ENCODE measurements at places on chromosomes 4 and X.

GRCh38 chr4:40992472-40993295 is 221.7 kb downstream of the APBB2 start:
- no peak for DNase-seq

- no peak for DNase-seq
Measured at GRCh38 chr4:3034231-3034630, 40.1 kb downstream of the HTT-AS start.

DNA sequence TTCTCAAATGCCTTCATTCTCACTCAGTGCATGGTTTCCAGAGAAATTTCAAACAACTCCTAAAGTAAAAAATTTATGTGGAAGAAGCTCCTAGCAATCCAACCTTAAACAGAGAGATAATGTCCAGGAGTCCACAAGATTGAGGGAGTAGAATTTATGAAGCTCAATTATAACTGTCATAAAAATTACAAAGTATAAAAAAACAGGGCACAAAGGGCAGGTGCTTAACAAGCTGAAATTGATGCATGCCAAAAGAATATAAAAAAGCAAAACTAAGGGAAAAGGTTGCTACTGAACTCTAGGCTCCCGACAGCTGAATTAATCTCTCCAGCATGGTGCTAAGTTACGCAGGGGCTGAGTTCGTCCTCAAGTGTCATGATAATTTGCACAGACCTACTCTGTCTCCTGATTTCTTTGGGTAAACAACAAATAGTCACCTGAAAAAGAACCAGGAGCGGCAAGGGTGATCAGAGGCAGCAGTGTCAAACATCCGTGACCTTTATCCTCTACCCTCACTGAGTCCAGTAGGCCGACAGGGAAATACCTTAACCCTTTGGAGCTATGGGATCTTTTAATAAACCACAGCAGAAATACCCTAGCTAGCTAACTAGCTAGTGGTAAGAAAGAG is 47.2 kb upstream of the RELL1 start:
- DNase-seq: no peak

- DNase-seq: no peak
Measured at GRCh38 chrX:19566359-19567222, 51.3 kb upstream of the MAP3K15 start.

DNA sequence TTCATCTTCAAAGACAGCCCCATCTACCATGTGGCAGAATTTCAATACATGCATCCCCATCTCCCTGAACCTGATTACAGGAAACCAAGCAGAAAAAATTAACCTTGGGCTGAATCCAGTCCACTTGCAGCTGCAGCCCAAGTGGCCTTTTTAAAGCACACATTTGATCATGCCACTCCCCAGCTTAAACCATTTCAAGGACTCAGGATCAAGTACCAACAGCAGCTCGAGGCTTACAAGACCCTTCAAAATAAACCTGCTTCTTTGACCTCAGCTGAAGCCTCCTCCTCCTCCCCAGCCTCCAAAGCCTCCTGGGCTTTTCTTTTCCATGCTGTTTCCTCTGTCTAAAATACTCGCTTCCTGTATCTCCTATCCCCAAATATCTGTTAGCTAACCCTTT is 50.7 kb upstream of the KIT start:
- no peak for DNase-seq

DNA sequence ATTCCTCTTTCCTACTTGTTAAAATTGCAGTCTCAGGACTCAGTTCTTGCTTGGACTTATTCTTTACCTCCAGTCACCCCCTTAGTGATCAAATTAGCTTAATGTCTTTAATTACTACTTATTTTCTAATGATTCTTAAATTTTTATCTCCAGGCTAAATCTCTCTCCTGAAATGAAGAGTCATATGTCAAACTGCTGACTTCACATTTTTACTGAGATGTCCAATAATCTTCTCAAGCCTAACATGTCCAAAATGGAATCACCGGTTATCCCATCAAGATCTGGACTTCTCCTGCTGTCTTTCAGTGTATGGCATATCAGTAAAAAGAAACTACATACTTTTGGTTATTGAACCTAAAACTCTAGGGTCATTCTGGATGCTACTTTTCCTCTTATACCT is 332.3 kb upstream of the HTR2C start:
- DNase-seq: no peak

DNA sequence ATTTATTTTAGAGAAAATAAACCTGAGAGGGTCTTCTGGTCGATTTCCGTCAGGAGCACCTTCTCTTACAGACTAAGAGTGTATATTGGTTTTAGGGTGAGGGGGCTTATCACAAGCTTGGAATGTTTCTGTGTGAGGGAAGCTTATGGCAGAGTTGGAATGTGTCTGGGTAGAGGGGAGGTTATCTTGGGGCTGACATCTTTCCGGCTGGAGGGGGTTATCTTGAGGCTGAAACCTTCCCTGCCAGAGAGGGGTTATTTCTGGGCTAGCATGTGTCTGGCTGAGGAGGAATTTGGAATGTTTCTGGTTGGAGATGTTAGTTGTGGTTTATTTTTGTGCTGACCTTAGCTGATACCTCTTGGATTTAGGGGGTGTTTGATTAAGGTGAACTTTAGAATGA is 1312.1 kb downstream of the ADGRL3 start:
- no peak for DNase-seq

DNA sequence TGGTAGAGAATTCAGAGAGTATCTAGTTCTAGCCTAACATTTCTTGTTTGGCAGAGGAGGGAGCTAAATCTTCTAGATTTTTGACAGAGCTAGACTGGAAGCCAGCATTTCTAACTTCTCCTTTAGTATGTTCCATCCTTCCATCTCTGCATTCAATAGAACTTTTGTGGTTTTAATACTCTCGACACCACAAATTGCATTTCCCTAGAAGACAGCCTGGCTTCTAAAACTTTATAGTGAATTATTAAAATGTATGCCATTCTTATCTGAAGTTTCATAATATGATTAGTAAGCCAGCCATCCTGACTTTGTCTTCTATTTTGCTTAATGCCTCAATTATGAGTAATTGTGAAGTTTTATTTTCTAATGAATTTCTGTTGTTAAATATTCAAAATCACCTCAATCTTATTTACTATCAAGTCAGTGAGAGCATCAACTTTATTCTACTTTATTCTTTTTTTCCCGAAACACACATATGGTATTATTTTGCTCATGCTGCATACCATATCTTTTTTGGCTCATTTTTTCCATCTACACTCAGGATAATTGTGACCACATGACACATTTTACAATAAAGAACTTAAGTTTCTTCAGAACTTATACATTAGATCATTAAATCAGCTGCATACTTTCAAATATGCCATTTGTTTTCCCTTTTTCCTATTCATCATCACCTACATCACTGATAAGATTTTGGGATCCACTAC is 30.2 kb downstream of the EDNRA start:
- no peak for DNase-seq

GRCh38 chr4:51842167-51842553 is 793 bp upstream of the DCUN1D4 start:
- DNase-seq: no peak

GRCh38 chr4:123323998-123324397 is 72.6 kb upstream of the SPRY1 start:
- no peak for DNase-seq

DNA sequence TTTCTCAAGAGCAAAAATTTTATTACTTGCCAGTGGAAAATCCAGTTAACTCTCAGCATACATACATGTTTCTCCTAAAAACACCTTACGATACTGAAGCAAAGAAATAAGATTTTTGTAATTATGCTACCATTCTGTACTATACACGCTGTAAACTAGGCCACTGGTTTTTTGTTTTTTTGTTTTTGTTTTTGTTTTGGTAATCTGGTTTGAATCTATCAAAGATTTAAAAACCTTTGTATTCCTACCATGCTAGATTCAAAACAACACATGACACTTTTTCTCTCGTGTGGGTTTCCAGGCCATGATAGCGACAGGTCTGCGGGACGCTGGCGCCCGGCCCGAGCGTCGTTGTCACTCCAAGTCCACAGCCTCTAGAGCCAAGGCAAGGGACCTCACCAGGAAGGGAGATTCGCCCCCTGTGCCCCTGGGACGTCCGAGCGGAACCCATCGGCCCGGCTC is 723 bp downstream of the TMEM192 start:
- no peak for DNase-seq

- DNase-seq: no peak
Measured at GRCh38 chr4:77344784-77345183, 187.8 kb downstream of the CCNG2 start.

DNA sequence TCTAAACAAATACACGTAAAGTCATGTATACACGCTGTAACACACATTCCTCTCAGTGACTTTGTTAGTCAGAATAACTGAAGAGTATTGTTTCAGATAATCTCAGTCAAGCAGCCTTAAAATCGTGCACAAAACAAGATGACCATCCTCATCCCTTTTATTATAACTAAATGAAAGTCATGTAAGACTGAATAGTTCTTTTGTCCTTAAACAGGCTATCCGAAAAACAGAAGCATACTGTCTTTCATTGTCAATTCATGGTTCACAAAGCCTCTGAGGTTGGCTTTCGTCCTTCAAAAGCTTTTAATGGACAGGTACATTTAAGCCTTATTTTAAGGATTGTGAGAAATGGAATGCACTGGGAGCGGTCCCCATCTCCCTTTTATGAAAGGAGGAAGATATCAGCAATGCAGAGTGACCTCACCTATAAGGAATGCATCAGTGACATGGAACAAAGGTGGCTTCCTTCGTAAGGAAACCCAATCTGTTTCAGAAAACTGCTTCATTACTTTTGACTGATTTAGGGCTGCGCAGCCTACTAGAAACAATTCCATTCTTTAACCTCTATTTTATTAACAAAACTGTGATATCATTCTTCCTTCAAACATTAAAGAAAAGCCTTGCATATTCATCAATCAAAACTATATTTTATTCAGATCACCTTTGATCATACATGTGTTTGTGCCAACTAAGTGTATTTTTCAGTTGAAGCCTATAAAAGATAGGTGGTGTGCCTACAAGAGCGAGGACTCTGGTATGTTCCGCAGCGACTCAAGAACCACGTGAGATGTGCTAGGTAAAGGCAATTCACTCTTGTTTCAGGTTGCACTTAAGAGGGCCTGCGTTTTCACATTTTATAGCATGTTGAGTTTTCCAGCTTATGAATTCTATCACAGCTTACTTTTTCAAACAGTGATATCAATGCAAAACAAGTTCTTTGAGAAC is 19.2 kb downstream of the SH3RF1 start:
- no peak for DNase-seq

DNA sequence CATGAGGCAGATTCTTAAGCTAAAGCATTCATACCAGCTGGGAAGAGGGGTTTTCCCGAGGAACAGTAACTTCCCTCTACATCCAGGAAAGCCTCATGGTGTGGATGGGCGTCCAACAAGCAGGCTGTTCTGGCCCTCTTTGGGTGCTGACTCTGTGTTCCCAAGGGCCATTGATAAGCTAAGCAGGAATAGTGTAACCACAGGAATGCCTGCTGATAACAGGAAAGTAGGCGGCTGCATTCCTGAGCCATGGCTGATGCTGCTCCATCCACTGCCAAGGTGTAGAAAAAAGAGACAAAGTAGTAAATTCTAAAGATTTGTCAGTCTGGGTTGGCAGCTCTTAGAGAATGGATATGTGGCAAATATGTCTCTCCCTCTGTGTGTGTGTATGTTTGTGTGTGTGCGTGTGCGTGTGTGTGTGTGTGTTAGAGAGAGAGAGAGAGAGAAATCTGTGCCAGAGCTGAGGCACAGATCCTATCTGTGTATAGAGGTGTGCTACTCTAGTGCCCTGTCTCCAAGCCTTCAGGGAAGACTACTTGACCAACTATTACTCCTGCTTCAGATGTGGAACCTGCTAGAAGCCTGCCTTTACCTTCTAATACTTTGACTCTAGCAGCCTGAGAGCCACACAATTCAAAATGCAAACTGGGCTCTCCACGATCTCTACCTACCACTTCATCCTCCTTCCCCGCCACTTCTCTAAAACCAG is 353.1 kb upstream of the NR3C2 start:
- no peak for DNase-seq

DNA sequence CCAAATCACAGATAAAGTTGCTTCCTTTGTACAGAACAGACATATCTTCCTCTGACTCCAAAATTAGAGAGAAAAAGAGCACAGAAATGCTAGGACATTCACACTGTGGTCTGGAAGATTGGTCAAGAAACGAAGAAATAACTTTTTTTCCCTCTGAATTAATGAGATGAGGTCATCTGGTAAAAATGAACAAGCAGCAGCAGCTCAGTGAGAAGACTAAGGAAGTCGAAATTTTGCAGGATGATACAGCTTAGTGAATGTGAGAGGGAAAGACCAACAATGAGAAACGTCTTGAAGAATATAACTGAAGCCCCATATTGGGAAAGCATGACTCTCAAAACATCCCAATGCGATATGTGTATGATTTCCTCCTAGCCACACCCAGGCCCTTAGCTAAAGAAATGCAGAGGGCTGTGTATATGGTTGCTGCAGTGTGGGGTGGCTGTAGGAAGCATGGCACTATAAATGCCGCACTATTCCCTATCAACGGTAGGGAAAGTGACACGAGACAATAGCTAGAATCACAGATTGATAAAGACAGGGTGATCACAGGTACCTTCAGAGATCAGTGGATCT is 208.6 kb downstream of the VEGFC start:
- no peak for DNase-seq

GRCh38 chrX:119512146-119512800 is 44.0 kb downstream of the SLC25A5 start:
- DNase-seq: no peak

- no peak for DNase-seq
Measured at GRCh38 chr4:4781936-4782707, 77.3 kb upstream of the MSX1 start.

GRCh38 chr4:95472534-95472933 is 76.2 kb downstream of the UNC5C start:
- DNase-seq: no peak

- no peak for DNase-seq
Measured at GRCh38 chr4:142645475-142646108, 200.5 kb downstream of the INPP4B start.

- DNase-seq: no peak
Measured at GRCh38 chr4:106385853-106386393, 17.3 kb upstream of the GIMD1 start.

DNA sequence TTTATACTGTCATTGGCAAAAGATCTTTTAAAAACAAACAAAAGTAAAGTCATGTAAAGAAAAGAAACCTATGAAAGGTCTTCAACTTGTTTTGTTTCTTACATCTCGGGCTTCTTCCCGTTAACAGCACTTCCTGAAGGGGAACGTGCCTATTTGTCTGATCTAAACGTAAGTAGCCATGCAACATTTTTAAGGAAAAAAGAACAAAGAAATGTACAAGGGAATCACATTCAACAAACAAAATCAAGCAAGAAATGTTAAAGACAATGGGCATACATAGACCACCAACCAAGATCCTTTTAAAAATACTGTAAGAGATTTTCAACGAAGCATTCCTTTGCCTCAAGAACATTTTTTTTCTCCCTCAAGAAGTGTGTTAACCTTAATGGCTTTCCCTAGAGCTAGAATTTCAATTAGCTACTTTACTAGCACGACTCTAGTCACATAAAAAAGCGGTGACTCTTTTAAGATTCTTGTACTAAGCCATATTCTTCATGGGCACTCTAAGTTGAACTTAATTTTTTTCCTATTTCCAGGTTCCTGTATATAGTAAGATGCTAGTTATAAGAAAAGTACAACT is 112.0 kb upstream of the TTC29 start:
- DNase-seq: no peak

Measured in activated CD4-positive, CD25-positive, alpha-beta regulatory T cell treated with anti-CD3 and anti-CD28 coated beads, Interleukin-2, amount 50 U/mL, for 16 hours (primary cell).